SK-N-SH (cell line): ENCODE measurements at places on chromosomes 1 and 21. TPM values are rescaled to one million over a fixed set of nuclear protein-coding genes. Genes with fewer than 3 reads are reported as not detected.
A peak's percentile ranks its signal among the peaks of the same experiment; 100 is the strongest.

Gene LORICRIN
- polyA plus RNA-seq, result not detected in 2 replicates

GRCh38 chr1:45304311-45305081 lies 22.2 kb upstream of the HPDL start:
- no peaks in the 10 kb centered on the region for H3K27me3 ChIP-seq
- DNase-seq, result peak; percentile 20
- H3K36me3 ChIP-seq, result no peaks in the 10 kb centered on the region

DNA sequence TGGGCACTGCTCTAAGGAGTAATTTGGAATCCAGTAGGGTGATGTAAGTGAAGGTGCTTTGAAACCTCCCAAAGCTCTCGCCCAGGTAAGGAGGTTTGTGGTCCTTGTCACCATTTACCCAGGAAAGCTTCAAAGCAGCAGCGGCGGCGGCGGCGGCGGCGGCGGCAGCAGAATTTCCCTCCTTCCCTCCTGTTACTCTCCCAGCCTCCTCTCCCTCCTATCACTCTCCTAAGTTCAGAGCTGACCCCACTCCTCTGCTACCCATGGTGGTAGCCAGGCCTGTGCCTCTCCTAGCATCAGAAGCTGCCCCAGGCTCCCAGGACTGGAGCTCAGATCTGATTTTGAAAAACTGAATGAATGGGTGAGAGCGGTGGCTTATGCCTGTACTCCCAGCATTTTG lies 60.7 kb downstream of the ACBD3 start:
- no peaks in the 10 kb centered on the region for H3K36me3 ChIP-seq
- peaks cover 19% of the 10 kb centered on the region for H3K4me1 ChIP-seq
- no peaks in the 10 kb centered on the region for H3K27me3 ChIP-seq

GRCh38 chr1:221778535-221779142 lies 36.8 kb upstream of the DUSP10 start:
- H3K4me1 ChIP-seq, result peaks cover 2% of the 10 kb centered on the region; the same call in 1 of the 2 replicates
- DNase-seq, result no peak
- H3K36me3 ChIP-seq, result no peaks in the 10 kb centered on the region

- H3K27me3 ChIP-seq, result no peaks in the 10 kb centered on the region
- no peak overlapping the region for H3K27ac ChIP-seq
- H3K36me3 ChIP-seq, result no peaks in the 10 kb centered on the region
- no peak overlapping the region for H3K4me3 ChIP-seq
- H3K4me1 ChIP-seq, result no peaks in the 10 kb centered on the region
- no peak for DNase-seq
Measured at GRCh38 chr1:85748120-85748519, 39.9 kb upstream of the ZNHIT6 start.
